GM19239 (cell line): ENCODE measurements at places on chromosomes 7 and 10.

DNA sequence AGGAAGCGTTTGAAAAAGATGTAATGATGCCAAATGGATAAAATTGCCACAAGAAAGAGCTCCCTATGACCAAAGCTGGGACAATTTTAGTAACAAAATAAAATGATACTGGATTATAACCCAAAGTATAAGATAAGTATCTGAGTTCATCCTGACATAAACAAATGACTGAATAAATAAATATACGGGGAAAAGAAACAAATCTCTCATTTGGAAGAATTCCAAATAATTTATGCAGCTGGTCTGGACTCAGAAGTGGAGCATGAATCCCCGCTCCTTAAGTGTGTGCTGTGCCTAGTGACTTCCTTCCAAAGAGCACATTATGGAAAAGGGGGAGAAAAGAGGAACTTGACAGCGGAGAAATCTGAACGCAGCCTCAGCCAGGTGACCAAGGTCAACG, 186.2 kb downstream of the RAMP3 start:
- no peak for DNase-seq

- no peak for DNase-seq
These were observed 201.3 kb downstream of the MAD1L1 start for GRCh38 chr7:2031451-2031845.

GRCh38 chr10:82628373-82628772, 753.4 kb downstream of the NRG3 start:
- no peak for DNase-seq

- DNase-seq: no peak
These were observed 93.7 kb upstream of the IFRD1 start for GRCh38 chr7:112356596-112356995.
